ENCODE measurements at places on chromosomes 6 and 20. TPM values are rescaled to one million over a fixed set of nuclear protein-coding genes. Genes with fewer than 3 reads are reported as not detected.
A peak's percentile ranks its signal among the peaks of the same experiment; 100 is the strongest.

DNA sequence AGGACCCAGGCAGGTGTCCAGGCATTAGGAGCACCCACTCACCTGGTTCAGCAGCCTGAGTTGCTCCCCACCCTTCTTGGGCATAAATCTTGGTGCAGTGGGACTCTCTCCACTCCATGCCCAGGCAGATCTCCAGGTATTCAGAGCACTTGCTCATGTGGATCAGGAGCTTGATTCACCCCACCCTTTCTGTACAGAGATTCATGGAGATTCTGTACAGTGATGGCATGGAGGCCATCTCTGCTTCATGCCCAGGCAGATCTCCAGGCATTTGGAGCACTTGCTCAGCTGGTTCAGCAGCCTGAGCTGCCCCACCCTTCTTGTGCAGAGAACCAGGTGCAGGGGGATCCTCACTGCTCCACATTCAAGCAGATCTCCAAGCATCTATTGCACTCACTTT is 44.1 kb downstream of the BEND6 start:
- DNase-seq, result no peak

GRCh38 chr6:148934961-148935360 is 188.1 kb downstream of the UST start:
- DNase-seq, result no peak

DNA sequence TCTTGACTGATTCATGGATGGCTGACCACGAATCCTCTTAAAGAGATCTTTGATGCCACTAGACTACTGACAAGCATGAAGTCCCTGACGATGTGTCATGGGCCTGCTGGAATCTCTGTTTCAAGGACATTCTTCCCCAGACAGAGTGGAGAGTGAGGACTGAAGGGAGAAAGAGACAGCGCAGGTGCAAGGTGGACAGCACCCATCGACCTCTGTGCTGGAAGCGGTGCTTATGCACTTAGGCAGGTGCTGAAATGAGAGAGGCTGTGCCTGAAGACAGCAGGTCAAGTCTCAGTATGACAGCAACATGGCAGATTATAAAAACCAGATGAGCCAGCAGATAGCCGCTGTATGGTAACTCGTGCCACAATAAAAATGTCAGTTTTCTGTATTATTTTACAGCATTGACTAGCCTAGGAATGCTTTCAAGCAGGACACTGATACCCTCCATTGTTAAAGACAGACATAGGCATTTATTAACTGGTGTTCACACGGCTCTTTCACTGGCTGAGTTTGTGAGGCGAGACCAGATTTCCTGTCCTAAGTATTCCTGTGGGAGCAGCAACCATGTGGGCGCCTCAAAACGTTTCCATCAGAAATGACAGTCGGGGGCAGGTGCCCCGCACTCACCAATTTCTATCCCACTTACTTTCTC is 47.5 kb downstream of the FOXC1 start:
- no peak for DNase-seq

- no peak for DNase-seq
Observed at GRCh38 chr6:150347845-150348244, 21.0 kb upstream of the IYD start.

DNA sequence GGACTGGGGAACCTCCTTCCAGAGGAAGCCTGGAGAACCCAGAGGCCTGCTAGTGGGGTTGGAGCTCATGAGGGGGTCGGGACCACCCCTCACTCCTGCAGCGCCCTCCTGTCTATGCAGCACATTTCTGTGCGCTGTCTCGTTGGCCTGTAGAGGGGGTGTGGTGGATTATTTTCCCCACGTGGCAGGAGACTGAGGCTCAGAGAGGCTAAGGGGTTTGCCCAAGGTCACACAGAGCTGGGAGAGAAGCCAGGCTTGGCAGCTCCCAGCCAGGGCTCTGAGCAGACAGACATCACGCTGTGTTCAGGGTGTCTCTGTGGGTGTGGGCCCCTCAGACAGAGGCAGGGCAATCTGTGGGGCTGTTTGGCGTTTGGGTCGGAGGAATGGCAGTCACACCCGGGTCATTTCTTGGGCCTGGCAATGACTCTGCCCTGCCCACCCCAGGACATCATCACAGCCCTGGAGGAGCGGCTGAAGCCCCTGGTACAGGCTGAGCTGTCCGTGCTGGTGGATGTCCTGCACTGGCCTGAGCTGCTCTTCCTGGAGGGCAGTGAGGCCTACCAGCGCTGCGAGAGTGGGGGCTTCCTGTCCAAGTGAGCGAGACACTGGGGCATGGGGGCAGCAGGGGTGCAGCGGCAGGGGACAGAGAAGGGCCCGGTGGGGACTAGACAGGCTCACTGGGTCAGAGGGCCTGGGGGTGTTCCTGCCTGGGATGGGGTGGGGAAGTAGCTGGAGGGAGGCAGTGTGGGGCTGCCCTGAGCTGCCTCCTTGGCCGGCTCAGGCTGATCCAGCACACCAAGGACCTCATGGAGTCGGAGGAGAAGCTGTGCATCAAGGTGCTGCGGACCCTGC is 27.7 kb downstream of the UQCC2 start:
- no peak for DNase-seq

- peak; percentile 33 for DNase-seq
Observed at GRCh38 chr20:44028868-44029847, 114.5 kb downstream of the TOX2 start.

GRCh38 chr20:33681728-33682353 is 4.3 kb downstream of the E2F1 start:
- DNase-seq, result no peak

GRCh38 chr6:56853541-56853940 is 101.4 kb upstream of the BEND6 start:
- no peak for DNase-seq

Gene COL10A1
- total RNA-seq, result not detected

DNA sequence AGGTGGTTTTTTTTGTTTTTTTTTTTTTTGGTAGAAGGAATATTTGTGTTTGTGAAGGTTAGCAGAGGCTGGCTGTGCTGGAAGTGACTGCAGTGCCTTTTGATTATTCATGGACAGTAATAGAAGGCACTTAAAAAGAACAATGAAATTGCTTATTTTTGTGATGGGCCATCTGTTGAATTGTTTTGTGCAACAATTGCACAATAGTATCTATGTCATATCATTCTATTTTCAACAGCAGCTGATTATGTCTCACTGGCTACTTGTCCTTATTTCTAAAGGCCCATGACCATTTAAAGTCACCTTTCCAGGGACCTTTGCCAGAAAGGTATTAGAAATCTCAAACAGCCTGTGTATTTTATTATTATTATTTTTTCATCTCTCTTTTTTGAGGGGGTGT is 70.6 kb downstream of the AFG1L start:
- no peak for DNase-seq

Gene DNAH8
- not detected for total RNA-seq

GRCh38 chr20:33284937-33285336 is 1.9 kb downstream of the BPIFB1 start:
- DNase-seq, result no peak

DNA sequence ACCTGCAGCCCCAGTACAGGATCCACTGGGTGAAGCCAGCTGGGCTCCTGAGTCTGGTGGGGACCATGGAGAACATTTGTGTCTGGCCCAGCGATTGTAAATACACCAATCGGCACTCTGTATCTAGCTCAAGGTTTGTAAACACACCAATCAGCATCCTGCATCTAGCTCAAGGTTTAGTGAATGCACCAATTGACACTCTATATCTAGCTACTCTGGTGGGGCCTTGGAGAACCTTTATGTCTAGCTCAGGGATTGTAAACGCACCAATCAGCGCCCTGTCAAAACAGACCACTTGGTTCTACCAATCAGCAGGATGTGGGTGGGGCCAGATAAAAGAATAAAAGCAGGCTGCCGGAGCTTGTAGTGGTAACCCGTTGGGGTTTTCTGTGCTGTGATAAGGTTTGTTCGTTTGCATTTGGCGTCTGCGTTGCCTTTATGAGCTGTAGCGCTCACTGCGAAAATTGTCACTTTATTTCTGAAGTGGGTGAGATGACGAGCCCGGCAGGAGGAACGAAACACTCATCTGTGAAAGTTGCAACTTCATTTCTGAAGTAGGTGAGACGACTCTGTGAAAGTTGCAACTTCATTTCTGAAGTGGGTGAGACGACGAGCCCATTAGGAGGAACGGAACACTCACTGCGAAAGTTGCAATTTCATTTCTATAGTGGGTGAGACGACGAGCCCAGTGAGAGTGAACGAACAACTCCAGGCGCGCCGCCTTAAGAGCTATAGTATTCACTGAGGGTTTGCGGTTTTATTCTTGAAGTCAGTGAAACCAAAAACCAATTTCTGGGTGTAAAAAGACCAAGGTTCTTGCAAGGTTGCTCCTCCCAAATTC is 31.1 kb downstream of the SERPINB6 start:
- no peak for DNase-seq

Gene SMPDL3A
- total RNA-seq, result 14.5 TPM

GRCh38 chr6:117329926-117330325 is 64.6 kb downstream of the VGLL2 start:
- no peak for DNase-seq

DNA sequence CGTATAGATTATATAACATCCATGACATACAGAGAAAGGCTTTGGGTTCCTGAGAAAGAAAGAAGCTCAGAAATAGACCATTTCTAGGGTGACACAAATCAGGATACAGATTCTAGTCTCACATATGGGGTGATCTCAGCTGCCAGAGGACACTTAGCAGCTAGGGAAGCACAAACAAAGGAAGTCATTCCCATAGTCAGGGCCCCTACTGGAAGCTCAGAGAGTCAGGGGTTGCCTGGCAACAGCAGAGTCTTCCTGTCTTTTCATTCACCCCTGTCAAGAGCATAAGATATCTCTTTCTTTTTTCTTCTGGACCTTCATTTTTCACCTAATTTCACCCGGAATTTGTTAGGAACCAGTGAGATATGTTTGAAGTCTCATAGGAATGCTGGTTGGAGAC is 81.9 kb upstream of the IYD start:
- no peak for DNase-seq

DNA sequence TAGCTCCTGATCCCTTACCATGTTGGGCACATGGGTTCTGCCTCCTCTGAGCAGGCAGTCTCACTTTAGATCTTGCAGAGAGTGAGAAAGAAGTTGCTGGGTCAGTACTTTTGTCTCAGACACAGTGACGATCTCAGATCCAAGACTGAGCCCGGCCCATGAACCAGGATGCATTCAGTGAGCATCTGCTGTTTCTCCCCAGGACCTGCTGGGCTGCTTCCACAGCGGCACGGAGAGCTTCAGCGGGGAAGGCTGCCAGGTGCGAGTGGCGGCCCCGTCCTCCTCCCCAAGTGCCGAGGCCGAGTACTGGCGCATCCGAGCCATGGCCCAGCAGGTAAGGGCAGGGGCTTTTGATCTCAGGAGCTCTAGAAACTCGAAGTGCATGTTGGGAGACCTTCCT is 53.9 kb upstream of the SMIM28 start:
- no peak for DNase-seq

DNA sequence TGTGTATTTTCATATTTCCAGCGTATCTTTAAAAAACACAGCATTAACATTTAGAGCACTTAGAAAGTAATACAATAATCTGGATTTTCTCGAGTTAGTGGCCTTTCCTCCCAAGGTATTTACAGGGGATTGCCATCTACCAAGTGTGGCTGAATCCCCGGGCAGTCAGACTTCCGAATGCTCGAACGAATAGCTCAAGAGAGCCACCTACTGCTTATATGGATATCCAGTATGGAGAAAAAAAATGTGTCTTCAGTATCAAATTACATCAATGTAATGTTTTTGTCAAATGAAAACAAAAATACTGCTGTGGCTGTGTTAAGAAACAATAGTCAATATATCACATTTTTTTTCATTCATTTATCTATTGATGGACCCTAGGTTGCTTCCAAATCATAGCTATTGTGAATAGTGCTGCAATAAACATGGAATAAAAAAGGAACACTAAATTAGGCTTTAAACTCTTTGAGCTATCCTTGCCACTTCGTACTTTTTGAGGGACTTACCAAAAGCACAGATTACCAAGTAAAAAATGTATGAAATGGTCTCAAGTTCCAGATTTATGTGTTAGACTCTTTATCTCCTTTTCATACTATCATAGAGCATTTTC is 654.5 kb upstream of the PTCHD4 start:
- DNase-seq, result peak; percentile 22

DNA sequence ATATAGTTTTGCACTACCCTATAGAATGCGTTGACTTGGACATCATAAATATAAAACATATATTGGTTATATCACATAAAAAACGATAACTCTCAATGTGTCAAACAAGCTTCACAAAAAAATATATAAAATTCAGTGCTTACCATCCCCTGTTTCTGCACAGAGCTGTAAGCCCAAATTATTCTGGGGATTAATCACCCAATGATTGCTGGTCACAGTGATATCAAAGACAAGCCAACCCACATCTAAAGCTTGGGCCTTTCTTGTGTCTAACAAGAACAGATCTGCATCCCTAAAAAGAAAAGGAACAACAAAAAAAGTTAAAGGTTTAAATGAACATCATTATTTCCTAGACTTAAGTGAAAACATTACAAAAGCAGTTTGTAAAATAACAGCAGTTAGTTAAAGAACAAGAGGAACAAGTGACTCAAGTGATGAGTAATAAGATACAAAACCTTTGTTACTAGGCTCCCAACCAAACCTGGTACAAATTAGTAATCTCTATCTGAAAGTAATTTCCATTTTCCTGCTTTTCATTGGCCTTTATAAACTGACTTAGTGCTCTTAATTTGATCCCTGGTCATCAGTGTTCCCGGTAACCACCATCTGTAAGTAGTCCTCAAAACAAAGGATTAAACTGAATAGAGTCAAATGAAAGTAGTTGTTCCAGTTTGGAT is 81.1 kb downstream of the BMP5 start:
- no peak for DNase-seq

DNA sequence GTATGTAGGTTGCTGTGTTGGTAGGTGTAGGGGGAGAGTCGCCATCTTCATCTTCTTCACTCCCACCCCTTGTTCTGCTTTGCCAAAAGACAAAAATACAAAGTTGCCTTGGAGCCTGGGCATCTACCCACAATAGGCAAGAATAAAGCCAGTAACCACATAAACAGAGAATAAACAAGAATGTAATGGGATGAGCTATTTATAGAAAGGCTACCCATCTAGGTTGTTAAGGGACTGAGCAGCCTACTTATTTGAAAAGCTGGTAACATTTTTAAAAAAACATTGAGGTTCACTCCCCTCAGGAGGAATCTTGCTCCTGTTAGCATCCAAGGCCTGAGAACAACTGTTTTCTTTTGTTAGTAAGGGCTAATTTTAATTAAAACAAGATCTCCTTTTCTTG is 301.4 kb upstream of the STXBP5 start:
- no peak for DNase-seq

GRCh38 chr20:31693987-31694661 is 28.5 kb downstream of the BCL2L1 start:
- DNase-seq, result peak; percentile 38

Gene GLP1R
- total RNA-seq, result 0.09 TPM

DNA sequence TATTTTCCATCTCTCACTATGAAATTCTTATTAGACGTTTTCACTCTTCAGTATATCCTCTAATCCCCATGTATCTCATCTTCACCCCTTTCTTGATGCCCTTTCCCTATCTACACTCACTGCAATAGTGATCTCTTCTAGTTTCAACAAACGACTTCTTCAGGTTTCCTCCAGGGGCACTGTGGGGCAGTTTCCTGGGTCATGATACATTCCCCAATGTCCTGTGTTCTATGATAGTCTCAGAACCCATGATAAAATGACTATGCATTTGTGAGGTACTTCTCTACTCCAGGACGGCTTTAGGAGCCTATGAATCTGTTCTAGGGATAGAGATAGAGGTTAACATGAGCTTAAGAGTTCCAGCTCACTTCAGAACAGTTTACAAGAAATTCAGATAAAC is 183.3 kb downstream of the FOXC1 start:
- no peak for DNase-seq

- no peak for DNase-seq
Observed at GRCh38 chr20:62843656-62844055, 18.0 kb downstream of the TCFL5 start.
